ENCODE measurements at places on chromosomes 4 and X.

DNA sequence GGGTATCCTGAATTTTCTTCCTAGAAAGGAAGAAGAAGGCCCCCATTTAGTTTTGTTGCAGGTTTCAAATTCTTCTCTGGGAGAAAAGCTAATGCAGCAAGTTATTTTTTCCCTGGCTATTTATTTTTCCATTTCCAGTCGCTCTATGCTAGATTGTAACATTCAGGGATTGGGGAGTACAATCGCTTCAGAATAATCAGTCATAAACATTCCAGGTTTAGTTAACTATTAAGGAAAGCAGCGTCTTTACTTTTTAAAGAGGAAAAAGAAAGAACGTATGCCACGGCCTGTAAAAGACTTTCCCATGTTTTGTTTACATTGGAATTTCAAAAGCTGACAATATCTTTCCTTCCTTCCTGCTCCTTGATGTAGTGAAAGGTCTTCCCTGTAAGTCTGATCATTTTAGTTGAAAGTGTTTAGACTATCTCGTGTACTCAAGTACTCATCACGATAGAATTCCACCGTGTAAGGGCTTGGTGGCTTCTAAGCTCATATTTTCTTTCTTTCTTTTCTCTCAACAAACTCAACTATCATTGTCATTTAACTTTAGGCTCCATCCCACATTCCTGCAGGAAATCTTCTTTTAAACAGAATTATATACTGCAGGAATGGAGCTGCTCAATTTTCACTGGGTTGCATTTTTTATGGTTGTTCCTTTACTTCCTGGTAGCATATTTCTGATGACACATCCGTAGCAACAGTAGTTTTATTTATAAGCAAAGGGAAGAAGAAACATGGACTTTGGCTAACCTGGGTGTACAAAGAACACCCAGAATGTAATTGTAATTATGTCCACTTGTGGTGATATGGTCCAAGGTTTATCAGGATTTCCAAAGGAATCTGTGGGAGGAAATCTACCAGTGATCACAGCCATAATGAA, 213.1 kb upstream of the FAT1 start:
- peak; percentile 55 for DNase-seq

DNA sequence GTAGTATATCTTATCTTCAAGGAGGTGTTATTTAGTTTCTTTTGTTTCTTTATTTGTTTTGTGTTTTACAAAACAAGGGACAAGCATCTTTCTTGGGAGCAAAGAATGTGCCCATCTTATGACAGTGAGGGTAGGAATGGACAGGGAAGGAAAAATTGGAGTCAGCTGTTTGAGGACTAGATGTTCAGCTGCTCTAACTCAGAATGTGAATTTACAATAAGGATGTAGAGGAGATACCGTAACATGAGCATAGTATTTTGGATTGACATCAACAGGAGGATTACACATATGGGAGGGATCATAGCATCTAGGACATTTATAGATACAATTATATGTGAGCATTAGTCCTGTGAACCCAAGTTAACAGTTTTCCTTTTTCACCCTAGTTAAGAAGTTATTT, 89.0 kb upstream of the GK2 start:
- no peak for DNase-seq

DNA sequence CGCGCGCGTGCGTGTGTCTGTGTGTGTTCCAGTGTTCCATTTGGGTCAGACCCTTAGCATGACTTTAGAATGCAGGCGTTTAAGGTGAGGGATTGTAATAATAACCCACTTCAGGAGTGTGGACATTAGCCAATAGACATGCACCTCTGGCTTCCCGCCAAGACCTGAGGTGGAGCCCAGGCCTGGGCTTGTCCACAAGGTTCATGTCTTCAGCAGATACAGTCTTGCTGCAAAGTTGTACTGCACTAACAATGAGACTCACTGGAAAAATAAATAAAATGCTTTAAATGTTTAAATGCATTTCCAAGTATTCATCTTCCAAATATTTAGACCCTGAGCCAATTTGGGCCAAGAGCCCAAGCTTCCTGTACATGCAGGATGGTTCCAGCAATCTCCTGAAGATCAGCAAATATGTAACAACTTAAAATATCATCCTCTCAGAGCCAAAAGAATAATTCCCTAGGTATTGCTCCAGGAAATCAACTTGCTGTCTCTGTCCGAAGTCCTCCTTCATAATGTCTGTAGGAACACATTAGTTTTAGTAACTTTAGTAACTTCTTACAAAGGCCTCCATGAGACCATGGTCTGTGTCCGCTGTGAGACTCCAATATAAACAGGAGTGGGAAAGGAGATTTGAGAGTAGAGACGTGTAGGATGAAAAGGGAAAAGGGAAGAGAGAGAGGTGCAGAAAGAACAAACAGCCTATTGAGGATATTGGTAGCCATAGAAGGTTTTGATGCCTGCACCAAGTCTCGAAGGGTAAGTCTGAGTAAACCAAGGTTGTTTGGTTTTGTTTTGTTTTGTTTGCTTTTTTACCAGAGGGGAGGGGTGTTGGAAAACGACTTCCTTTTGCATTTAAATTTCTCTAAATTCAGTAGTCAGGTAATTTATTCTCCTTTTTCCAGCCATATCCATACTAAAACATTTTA, 98.5 kb upstream of the KLF3 start:
- no peak for DNase-seq

DNA sequence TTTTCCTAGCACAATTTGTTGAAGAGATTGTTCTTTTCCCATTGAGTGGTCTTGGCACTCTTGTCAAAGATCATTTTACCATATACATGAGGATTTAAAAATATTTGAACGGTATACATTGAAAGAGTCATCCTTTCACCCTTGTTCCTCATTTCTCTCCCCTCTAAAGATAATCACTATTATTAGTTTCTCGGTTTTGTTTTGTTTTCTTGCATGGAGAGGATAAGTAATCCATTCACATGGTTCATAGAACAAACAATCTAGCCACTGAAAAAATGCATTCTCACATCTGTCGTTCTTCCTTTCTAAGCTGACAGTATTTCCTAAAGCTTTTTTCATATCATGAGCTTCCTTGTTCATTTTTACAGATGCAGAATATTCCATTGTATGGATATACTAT, 39.2 kb upstream of the MSMO1 start:
- DNase-seq, result no peak

DNA sequence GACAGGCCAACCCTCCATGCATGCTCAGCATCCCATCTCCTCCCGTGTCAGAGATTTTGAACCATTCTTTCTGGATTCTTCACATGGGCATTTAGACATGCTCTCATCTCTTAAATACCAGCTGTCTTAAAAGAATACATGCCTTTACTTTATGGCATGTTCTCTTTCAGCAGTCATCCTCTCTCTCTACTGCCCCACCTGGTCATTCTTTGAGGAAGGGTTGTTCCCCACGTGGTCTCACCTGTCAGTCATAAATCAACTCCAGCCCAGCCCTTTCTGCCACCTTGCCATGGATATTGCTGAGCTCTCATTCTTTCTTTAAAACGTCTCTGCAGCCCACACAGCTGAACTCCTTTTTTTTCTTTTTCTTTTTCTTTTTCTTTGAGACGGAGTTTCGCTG, 111.3 kb downstream of the ARHGAP10 start:
- no peak for DNase-seq

DNA sequence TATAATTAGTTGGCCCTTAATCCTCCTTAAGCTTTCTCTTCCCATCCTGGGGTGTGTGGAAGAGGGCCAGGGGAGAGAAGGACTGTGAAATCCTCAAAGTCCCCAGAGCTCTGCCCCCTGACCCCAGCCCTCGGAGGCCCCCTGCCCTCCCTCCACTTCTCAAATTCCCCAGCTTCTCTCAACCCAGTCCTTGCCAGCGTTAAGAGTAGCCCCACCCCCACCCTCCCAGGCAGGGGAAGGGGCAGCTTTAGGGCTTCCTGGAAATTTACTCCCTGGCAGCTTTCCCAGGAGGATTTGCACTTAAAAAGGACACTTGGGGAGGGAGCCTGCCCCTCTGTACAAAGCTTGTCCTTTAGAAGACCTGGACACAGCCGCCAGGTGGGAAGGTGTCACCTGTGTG, 11.8 kb upstream of the CD40LG start:
- no peak for DNase-seq

DNA sequence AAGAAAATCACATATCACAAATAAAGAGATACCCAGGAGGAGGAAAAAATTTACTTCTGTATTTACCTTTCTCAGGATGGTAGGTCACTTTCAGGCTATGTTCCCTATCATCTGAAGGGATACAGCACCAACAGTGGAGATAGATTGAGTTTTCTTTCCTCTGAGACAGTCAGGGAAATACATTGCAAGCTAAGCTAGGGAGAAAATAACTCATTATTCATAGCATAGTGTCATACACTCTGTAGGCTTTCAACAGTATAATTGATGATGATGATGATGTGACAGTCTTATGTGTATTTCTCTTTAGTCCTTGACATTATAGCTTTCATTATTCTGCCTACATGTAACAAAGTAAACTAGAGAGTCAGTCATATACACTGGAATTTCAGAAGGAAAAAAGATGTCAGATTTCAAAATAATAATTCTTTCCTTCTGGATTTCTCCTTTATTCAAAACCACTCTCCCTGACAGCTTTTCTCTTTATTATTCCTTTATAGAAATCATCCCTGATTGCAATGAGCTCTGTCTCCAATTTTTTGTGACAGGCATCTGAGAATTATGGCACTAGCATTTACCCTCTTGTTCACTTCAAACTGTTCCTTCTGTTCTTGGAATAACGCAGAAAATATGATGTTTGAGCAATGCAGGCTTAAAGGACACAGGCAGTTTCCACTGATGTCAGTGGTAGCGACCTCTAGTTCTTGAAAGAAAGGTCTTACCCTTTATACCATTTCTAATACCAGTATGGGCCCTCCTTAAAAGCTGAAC, 169.1 kb upstream of the EPHA5 start:
- DNase-seq, result no peak

GRCh38 chr4:166726832-166727231, 507.5 kb downstream of the SPOCK3 start:
- DNase-seq, result no peak

DNA sequence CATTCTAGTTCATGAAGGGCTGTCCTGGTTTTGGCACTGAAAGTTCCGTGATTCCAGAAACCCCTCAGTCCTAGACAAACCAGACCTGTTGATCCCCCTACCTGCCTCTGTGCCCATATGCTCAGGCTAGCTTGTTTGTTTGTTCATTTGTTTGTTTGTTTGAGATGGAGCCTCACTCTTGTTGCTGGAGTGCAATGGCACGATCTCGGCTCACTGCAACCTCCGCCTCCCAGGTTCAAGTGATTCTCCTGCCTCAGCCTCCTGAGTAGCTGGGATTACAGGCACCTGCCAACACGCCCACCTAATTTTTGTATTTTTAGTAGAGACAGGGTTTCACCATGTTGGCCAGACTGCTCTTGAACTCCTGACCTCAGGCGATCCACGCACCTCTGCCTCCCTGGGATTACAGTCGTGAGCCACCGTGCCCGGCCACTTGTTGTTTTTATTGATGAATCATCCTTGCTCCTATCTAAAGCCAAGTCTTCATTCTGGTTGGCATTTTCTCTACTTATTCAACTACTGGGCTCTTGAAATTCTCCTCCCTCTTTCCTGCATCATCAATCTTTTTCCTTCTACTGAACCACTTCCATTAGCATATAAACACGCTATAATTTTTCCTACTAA, 86.3 kb upstream of the BMP2K start:
- no peak for DNase-seq

DNA sequence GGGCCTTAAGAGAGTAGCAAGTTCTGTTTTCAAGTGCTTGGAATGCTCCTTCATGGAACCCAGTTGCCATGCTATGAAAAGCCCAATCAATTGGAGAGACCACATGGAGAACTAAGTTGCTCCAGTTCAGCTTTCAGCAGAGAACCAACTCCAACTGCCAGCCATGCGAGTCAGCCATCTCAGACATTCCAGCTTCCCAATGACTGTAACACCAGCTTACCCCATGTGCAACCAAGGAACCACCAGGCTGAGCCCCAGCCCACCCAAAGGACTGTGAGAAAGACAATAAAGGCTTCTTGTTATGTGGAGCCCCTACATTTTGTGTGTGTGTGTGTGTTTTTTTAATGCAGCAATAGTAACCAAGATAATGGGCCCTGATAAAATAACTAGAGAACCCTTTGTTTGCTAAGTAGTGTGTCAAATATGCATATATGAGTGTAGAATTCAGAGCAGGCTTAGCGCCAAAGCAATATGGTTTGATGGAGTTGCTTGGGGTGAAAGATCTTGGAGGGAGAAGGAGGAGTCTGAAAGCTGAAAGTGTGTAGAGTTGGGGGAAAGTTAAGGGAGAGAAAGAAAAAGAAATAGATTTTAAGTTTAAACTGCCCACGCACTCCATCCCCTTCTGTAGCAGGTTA, 35.0 kb upstream of the CCKAR start:
- DNase-seq, result no peak

- DNase-seq, result no peak
Observed at GRCh38 chr4:89665662-89666061, 171.3 kb downstream of the SNCA start.

- no peak for DNase-seq
Observed at GRCh38 chr4:39699687-39700409, 1.9 kb downstream of the UBE2K start.

DNA sequence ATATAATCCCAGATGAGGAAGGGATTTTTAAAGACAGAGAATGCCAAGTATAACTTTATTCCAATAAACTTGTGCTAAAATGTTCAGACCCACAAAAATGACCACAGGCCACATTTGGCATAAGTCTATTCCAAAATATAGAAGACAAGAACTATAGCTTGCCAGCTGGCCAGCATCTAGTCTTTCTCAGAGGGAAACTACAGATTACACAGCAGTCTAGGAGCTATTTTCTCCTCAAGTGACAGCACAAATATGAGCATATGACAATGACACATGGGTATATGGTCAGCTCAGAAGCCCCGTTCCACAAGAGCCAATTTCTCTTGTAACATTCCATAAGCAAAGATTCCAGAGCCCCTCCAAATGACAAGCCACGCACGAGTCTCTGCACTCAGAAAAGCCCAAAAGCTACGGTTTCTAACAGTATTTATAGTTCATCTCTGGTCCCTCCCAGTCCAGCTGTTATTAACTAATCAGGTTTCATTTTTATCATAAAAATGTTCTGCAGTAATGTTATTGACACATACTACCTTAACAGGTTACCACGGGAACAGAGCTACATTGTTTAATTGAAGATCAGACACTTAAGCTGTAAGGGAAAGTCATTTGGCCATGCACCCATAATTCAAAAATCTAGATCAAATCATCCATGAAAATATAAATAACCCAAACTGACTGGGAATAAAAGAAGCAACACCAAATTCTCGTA, 70.3 kb downstream of the RAB28 start:
- no peak for DNase-seq

GRCh38 chr4:137819964-137820383, 287.7 kb upstream of the PCDH18 start:
- DNase-seq, result peak; percentile 17

DNA sequence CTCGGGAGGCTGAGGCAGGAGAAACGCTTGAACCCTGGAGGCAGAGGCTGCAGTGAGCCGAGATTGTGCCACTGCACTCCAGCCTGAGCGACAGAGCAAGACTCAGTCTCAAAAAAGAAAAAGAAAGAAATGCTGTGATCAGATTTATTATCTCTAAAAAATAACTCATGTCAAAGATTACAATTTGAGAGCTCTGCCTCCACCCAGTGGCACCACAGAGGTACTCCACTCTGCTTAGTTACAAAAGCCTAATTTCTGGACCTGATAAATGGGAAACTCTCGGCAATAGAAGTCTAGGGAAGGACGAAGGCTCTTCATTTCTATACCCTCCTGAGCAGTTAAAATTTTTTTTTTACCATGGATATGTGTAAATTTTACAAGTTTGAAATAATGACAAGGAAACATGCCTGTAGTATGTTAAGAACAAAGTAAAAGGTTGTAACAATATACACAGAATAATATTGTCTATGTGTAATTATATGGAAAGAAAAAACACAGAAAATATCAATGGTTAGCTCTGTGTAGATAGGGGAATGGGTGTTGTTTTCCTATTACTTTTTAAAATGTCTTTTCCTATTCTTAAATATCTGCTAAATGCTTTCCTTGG, 149.8 kb downstream of the STIM2 start:
- peak; percentile 39 for DNase-seq
